ENCODE measurements at places on chromosomes 3 and 15. TPM values are rescaled to one million over a fixed set of nuclear protein-coding genes. Genes with fewer than 3 reads are reported as not detected.

The CLDN18 gene
- 0.11 TPM for total RNA-seq

GRCh38 chr15:66170716-66171115, 82.8 kb downstream of the MEGF11 start:
- DNase-seq: no peak

DNA sequence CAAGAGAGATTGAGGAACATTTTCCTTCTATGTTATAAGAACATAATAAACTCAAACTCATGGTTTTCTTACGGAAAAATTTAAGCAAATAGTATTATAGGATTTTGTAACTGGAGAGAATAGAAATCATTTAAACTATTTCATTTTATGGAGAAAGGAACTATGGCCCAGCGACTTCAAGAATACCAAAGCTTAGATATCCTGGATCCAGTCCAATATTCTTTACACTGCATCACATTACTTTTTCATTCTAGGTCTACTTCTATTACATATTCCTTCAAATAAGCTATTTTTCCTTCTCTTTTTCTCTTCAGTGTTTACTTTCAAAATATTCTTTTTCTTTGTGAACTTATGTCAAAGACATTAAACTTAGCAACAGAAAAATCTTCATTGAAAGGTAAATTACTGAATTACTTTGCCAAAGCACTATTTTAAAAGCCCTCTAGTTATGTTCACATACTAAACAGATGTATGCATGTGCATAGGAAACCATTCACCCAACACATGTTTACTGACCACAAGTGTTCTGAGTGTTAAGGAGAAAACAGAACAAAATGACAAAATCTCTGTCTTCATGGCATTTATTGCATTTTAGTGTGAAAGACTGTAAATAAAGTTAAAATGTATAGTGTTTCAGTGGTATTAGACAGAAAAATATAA, 20.4 kb downstream of the KPNA4 start:
- no peak for DNase-seq

The KCNMB2 gene
- not detected for total RNA-seq

The SNUPN gene
- 36.6 TPM for total RNA-seq

The PRR20G gene
- not detected for total RNA-seq

The GABRR3 gene
- total RNA-seq: not detected

The LINGO1 gene
- 14.3 TPM for total RNA-seq

DNA sequence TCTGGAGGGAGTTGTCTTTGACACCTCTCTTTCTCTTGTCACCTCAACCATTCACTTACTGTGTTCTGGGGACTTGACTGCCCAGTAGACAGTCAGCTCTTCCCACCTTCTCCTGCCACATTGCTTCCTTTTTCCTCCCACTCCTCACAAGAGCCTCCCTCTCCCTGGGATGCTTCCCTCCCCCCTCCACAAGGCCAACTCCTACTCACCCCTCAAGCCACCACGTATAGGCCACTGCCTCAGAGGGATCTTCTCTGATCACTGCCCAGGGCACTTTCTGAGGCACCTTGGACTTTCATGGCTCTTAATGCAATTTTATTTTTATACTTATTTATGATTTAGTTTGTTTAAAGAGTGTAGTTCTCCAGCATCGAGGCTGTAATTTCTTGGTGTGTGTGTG, 23.2 kb downstream of the THSD4 start:
- DNase-seq: no peak

DNA sequence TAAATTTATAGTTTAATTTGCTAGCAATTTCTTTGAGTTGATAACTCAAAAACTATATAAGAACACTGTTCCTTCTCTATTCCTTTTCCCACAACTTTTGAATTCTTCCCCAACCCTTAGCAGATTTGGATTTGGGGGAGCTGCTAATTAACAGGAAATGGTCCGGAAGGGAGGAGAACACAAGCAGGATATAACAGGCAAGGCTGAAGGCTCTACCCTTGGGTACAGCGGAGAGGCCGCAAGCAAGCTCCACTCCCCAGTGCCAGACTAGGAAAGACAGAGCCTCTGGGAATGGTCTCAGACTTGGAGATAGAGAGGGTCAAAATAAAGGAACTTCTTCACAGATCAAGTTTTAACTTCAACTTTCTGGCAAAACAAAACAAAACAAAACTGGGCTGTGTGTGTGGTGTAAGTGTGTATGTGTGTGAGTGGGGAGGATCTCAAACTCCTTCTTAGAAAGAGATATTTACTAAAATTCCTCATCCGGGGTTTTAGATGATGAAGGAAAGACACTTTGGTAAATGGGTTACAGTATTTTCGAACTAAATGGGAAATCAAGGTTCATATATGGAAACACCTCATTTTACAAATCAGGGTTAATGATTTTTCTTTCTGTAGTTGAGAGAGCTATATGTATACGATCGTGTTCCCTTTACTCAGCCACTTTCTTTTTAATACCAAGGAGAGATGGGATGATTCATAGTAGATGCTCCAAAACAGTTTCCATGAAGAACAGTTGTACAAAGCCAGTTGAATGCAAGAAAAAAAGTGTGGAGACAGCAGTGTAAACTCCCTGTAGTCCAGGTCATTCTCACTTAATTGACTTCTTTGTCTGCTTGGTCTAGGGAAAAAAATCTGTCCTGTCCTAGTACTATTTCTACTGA, 161.1 kb downstream of the TP63 start:
- DNase-seq: no peak

- DNase-seq: no peak
Measured at GRCh38 chr3:45686850-45687249, 2.3 kb upstream of the SACM1L start.

- no peak for DNase-seq
Measured at GRCh38 chr15:76163457-76164295, 103.9 kb downstream of the TMEM266 start.

The CFAP161 gene
- 36.3 TPM for total RNA-seq

The CDHR4 gene
- total RNA-seq: not detected

DNA sequence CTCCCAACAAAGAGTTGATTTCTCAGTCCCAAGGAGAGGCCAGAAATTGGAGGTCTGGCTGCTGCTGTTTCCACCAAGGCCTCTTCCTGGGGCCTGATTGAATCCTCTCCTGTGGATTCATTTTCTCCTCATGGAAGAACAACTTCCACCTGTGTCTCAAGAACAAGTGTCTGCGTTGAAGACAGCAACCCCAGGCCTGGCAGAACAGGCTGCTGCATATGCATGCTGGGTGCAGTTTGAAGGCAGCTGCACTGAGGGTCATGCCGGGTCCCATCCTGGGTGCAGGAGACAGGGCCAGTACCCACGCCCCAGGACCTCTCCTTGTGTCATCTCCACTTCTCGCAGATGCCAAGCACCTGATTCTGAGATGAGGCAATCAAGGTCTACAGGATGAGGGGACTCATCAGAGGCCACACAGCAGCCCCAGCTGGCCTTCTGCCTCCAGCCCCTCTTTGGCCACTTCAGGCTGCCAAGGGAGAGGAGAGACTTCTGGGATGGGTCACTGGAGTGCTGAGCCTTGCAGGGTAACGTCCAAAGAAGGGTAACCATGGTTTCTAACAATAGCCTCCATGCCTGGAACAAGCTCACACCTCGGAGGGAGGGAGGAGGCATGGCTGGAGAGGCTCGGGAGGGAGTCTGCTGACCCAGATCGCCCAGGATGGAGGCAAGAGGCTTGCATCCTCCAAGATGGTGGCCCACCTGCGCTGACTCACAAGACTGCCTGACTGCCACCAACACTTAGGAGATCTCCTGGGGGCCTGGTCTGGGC, 30.0 kb downstream of the HCN4 start:
- DNase-seq: no peak

GRCh38 chr3:107969525-107969924, 121.3 kb downstream of the CD47 start:
- no peak for DNase-seq

GRCh38 chr3:35081899-35082298, 557.4 kb upstream of the ARPP21 start:
- DNase-seq: no peak

- DNase-seq: no peak
Measured at GRCh38 chr3:121545049-121545573, 677 bp downstream of the POLQ start.

DNA sequence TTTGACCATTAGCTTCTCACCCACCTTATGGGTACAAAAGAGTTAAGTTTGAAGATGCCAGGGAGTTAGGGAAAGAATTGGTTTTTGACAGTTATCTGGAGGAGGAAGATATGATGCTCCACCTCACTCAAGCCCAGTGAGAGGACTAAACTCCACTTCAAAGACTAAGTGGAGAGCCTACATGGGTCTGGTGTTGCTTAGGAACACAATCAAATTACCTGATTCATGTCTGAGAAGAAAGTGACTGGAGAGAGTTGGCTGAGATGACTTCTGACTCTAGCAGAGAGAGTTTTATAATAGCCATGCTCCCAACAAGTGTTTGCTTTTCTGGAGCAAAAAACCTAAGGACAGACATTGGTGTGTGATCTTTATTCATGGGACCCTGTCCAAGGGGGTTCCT, 43.3 kb downstream of the SUCNR1 start:
- DNase-seq: no peak

The ISLR gene
- total RNA-seq: not detected

The CGGBP1 gene
- total RNA-seq: 37.9 TPM
